ENCODE measurements at places on chromosomes 5 and 9. TPM values are rescaled to one million over a fixed set of nuclear protein-coding genes. Genes with fewer than 3 reads are reported as not detected.
A peak's percentile ranks its signal among the peaks of the same experiment; 100 is the strongest.

LIFR gene
- 113 TPM for total RNA-seq

FOXD4L3 gene
- total RNA-seq = not detected

PDE8B gene
- total RNA-seq = 0.64 TPM

SOX30 gene
- 0.19 TPM for total RNA-seq

LCP2 gene
- total RNA-seq = 186 TPM

CNTRL gene
- total RNA-seq = 63.0 TPM

REEP2 gene
- total RNA-seq = 0.41 TPM

GPRIN1 gene
- 0.59 TPM for total RNA-seq

LCN15 gene
- total RNA-seq = not detected

G3BP1 gene
- total RNA-seq = 145 TPM

RAI14 gene
- 217 TPM for total RNA-seq

DNA sequence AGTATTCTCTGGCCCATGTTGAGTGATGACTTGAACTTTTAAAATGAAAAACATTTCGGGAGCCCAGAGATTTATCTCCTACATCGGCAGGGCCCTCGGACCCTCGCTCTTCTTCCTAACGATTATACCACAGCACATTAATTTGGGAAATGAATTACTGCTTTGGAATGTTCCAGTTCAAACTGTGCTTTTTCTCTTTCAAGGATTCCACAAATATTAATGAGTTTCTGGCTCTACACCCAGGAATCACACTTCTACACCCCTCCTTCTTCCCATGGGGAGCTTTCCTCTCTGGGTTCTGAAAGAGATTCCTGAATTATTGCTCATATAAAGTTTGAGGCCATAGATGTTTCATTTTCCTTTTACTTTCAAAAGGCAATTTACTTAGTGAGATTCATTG lies 41.2 kb downstream of the NSG2 start:
- no peaks in the 10 kb centered on the region for H3K36me3 ChIP-seq
- H3K27me3 ChIP-seq = no peaks in the 10 kb centered on the region
- H3K4me3 ChIP-seq = no peak overlapping the region
- DNase-seq = no peak

- no peaks in the 10 kb centered on the region for H3K36me3 ChIP-seq
- peak overlapping the region; percentile 70 for H3K27ac ChIP-seq
- H3K4me3 ChIP-seq = peak overlapping the region; percentile 42
- peaks cover 3% of the 10 kb centered on the region for H3K27me3 ChIP-seq
These were observed 492 bp upstream of the FAM169A start for GRCh38 chr5:74866596-74867162.

GRCh38 chr5:176427971-176428370 lies 11.6 kb upstream of the CLTB start:
- H3K4me3 ChIP-seq = no peak overlapping the region
- H3K4me1 ChIP-seq = no peaks in the 10 kb centered on the region

DNA sequence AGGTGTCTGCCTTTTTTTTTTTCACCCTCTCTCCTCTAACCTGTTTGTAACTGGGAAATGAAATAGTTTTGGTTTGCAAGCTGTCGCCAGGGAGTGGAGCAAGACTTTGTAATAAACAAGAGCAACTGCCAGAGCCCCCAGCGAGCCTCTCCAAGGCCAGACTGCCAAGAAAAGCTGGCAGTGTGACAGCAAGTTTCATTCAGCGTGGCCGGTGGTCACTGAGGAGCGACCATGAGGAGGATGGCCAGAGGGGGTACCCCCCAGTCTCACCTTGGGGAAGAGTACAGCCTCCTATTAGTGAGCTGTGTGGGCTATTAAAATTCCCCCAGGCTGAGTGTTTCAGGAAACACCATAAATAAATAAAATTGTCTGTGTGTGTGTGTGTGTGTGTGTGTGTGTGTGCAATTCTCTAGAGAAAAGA lies 49.9 kb downstream of the ZFAND5 start:
- no peak for DNase-seq
- H3K4me1 ChIP-seq = peaks cover 26% of the 10 kb centered on the region
- H3K36me3 ChIP-seq = no peaks in the 10 kb centered on the region
- no peak overlapping the region for H3K4me3 ChIP-seq

DNA sequence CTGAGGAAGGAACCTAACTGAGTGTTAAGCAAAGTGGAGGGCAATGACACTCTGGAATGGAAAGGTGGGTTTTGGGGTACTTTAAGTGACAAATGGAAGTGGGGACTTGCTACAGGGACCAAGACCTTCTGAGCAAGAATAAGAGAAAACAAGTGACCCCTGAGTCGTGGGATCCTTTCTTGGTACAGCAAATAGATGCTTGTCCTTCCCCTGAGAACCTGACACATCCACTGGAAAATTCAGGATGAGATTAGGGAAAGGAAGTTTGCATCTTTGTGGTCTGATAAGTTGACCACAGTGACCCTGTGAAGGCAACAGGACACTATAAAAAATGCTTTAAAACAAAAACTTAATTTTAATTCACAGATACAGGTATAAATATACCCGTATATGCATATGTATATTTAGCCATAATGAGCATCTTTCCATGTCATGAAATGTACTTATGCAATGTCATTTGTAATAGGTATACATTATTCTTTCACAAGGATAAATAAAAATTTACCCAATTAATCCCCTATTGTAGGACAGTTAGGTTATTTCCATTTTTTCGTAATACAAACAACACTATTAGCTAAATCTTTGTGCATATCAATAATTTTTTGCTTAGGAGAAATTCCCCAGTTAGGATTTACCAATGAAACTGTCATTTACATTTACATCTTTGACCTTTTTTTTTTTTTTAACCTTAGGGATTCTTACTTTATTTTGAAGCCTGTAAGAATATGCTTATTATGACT lies 2.0 kb upstream of the IRF1 start:
- no peak overlapping the region for H3K4me3 ChIP-seq
- peaks cover 82% of the 10 kb centered on the region for H3K4me1 ChIP-seq
- H3K36me3 ChIP-seq = peaks cover 16% of the 10 kb centered on the region

GRCh38 chr5:9787861-9788600 lies 157.9 kb upstream of the TAS2R1 start:
- no peaks in the 10 kb centered on the region for H3K4me1 ChIP-seq
- H3K27me3 ChIP-seq = no peaks in the 10 kb centered on the region
- no peaks in the 10 kb centered on the region for H3K36me3 ChIP-seq
- DNase-seq = no peak
- no peak overlapping the region for H3K4me3 ChIP-seq

- no peaks in the 10 kb centered on the region for H3K36me3 ChIP-seq
- H3K4me1 ChIP-seq = no peaks in the 10 kb centered on the region
- no peak overlapping the region for H3K27ac ChIP-seq
- H3K4me3 ChIP-seq = no peak overlapping the region
- no peak for DNase-seq
- no peaks in the 10 kb centered on the region for H3K27me3 ChIP-seq
These were observed 96.2 kb downstream of the CCDC192 start for GRCh38 chr5:127799293-127799905.

GRCh38 chr5:80668016-80668969 lies 13.5 kb upstream of the DHFR start:
- no peak overlapping the region for H3K27ac ChIP-seq
- no peaks in the 10 kb centered on the region for H3K4me1 ChIP-seq
- peak; percentile 79 for DNase-seq
- H3K4me3 ChIP-seq = no peak overlapping the region

- peak overlapping the region; percentile 83 for H3K4me3 ChIP-seq
- peak overlapping the region; percentile 98 for H3K27ac ChIP-seq
- no peak for DNase-seq
- H3K27me3 ChIP-seq = no peaks in the 10 kb centered on the region
These were observed 2.2 kb downstream of the RACK1 start for GRCh38 chr5:181241393-181241975.

- no peak overlapping the region for H3K4me3 ChIP-seq
- H3K36me3 ChIP-seq = no peaks in the 10 kb centered on the region
- DNase-seq = no peak
These were observed 8.3 kb upstream of the TGFBI start for GRCh38 chr5:136020383-136021015.

GRCh38 chr9:78365748-78366697 lies 69.1 kb downstream of the PSAT1 start:
- no peak overlapping the region for H3K27ac ChIP-seq
- H3K4me1 ChIP-seq = no peaks in the 10 kb centered on the region
- no peak overlapping the region for H3K4me3 ChIP-seq
- no peak for DNase-seq
- no peaks in the 10 kb centered on the region for H3K36me3 ChIP-seq

DNA sequence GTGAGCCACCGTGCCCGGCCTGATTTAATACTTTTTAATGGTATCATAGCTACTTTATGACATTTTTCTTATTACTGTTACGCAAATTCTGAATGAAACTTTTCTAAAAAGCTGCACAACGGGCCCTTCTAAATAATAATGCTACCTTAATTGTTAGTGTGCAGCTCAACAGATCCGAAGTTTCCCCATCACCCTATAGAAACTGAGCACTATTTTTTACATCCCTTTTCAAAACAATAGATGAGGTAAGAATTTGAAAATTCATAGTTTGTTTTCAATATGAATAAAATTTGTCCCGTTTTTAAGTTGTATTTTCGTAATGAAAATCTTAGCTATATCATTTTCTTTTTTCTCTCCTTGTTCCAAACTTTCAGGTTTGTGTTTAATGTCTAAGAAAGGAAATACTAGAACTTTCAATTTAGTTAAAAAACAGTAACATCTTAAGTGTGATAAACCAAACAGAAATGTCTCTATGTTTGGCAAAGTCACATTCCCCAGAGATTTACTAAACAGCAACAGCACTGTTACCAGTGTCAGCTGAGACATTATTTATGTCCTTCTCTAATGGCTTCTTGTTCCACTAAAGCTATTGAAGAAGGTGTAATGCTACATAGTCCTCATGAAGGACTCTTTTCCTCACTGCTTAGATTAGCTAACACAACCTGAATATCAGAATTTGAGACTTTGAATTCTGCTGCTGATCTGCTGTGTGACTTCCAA lies 22.9 kb downstream of the KIF2A start:
- H3K36me3 ChIP-seq = no peaks in the 10 kb centered on the region
- no peak overlapping the region for H3K27ac ChIP-seq
- no peak overlapping the region for H3K4me3 ChIP-seq
- no peak for DNase-seq
- no peaks in the 10 kb centered on the region for H3K4me1 ChIP-seq

DNA sequence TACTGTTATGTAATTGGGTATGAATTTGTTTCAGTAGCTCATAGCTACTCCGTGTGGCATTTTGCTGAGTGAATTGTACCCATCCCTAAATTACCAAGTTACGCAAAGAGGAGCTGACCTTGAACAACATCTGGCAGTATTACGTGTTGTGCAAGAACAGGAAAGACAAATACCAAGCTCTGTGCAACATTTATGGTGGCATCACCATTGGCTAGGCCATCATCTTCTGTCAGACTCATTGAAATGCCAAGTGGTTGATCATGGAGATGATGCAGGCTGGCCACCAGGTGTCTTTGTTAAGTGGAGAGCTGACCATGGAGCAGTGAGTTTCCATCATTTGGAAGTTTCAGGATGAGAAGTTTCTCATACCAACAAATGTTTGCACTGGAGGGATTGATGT lies 15.0 kb downstream of the ZSWIM6 start:
- H3K4me3 ChIP-seq = no peak overlapping the region
- H3K36me3 ChIP-seq = no peaks in the 10 kb centered on the region
- H3K27me3 ChIP-seq = no peaks in the 10 kb centered on the region
- H3K4me1 ChIP-seq = no peaks in the 10 kb centered on the region
- DNase-seq = no peak
- H3K27ac ChIP-seq = no peak overlapping the region

DNA sequence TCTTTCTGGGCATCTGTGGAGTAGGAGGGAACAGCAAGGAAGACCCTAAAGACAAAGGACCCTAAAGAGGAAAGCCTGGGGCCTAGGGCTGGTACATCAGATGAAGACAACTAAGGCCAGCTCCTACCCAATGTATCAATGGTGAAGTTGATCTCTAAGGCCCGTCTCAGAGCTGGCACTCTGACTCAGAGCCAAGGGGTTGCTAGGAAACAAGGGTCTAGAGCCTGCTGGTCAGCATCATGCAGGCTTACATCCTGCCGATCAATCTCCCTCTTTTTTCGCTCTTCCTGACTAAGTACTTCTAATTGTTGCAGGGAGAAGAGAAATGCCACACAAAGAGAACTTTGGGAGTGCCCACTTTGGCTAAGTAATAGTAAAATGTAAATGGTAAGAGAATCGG lies 26.2 kb downstream of the TRIM32 start:
- H3K36me3 ChIP-seq = no peaks in the 10 kb centered on the region
- no peaks in the 10 kb centered on the region for H3K4me1 ChIP-seq
- no peak overlapping the region for H3K27ac ChIP-seq
- no peaks in the 10 kb centered on the region for H3K27me3 ChIP-seq

GRCh38 chr9:16515207-16515606 lies 355.3 kb downstream of the BNC2 start:
- no peaks in the 10 kb centered on the region for H3K4me1 ChIP-seq
- DNase-seq = no peak
- no peaks in the 10 kb centered on the region for H3K36me3 ChIP-seq
- H3K4me3 ChIP-seq = no peak overlapping the region
- no peak overlapping the region for H3K27ac ChIP-seq
- no peaks in the 10 kb centered on the region for H3K27me3 ChIP-seq

DNA sequence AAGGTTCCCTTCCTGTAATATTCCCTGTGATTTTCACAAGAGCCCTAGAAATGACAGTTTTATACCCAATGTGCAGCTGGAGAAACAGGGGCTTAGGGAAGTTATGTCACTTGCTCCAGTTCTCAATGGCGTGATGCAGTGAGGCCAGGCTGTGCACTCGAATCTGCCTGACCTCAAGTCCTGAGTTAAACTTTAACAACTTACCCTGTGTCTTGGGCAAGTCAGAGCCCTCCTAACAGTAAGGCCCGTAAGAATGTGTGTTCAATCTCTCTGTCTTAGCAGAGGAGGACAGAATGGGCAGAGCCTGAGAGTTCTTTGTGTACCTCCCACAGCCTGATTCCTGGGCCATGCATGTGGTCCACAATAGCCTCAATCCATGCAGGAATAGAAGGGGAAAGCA lies 181.1 kb downstream of the TRIM32 start:
- H3K27ac ChIP-seq = no peak overlapping the region
- no peak for DNase-seq
- H3K27me3 ChIP-seq = no peaks in the 10 kb centered on the region
- H3K4me1 ChIP-seq = no peaks in the 10 kb centered on the region
- no peaks in the 10 kb centered on the region for H3K36me3 ChIP-seq

GRCh38 chr5:72363166-72363802 lies 43.1 kb downstream of the PTCD2 start:
- H3K27me3 ChIP-seq = no peaks in the 10 kb centered on the region
- no peak overlapping the region for H3K27ac ChIP-seq
- no peak for DNase-seq
- H3K4me1 ChIP-seq = peaks cover 9% of the 10 kb centered on the region
- H3K36me3 ChIP-seq = no peaks in the 10 kb centered on the region

GRCh38 chr5:135456238-135457099 lies 4.3 kb upstream of the TIFAB start:
- no peak overlapping the region for H3K4me3 ChIP-seq
- peak overlapping the region; percentile 11 for H3K27ac ChIP-seq
- peak; percentile 76 for DNase-seq
- no peaks in the 10 kb centered on the region for H3K36me3 ChIP-seq
- H3K4me1 ChIP-seq = peaks cover 6% of the 10 kb centered on the region

- no peaks in the 10 kb centered on the region for H3K36me3 ChIP-seq
- no peak for DNase-seq
- H3K27ac ChIP-seq = peak overlapping the region; percentile 69
- no peak overlapping the region for H3K4me3 ChIP-seq
These were observed 53.5 kb upstream of the ABL1 start for GRCh38 chr9:130781569-130781968.

- H3K4me1 ChIP-seq = peaks cover 98% of the 10 kb centered on the region
- H3K27me3 ChIP-seq = no peaks in the 10 kb centered on the region
- H3K27ac ChIP-seq = peak overlapping the region; percentile 70
- DNase-seq = no peak
- no peak overlapping the region for H3K4me3 ChIP-seq
These were observed 17.6 kb downstream of the TRIM14 start for GRCh38 chr9:98101416-98101815.

GRCh38 chr5:57244331-57244730 lies 70.5 kb downstream of the GPBP1 start:
- no peak overlapping the region for H3K4me3 ChIP-seq
- H3K4me1 ChIP-seq = no peaks in the 10 kb centered on the region
- H3K36me3 ChIP-seq = peaks cover 92% of the 10 kb centered on the region
